Hematopoietic multipotent progenitor cell treated with erythropoietin and hydrocortisone succinate and interleukin-3 and kit ligand, for 17 days (in vitro differentiated cells): ENCODE measurements at places on chromosomes 2 and 18.

- DNase-seq: no peak
These were observed 90.7 kb upstream of the CTDP1 start for GRCh38 chr18:79588636-79589481.

GRCh38 chr18:68779169-68779568 is 18.7 kb upstream of the CCDC102B start:
- no peak for DNase-seq

DNA sequence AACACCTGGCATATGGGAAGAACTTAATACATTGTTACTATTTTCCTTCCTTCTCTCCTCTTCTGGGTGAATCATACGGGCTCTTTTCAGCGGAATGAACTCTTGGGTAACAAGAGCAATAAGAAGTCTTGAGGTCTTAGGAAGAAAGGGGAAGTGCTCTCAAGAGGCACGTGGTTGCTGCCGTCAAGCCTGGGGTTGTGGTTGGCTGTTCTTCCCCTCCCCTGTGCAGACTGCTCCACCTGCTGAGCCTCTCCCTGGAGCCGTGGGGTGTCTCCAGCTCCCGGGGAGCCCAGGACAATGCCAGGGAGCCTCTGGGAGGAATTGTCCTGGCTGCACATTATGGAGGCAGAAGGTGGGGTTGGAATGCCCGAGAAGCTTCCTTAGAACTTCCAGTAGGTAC is 19.4 kb downstream of the TOGARAM2 start:
- DNase-seq: no peak

DNA sequence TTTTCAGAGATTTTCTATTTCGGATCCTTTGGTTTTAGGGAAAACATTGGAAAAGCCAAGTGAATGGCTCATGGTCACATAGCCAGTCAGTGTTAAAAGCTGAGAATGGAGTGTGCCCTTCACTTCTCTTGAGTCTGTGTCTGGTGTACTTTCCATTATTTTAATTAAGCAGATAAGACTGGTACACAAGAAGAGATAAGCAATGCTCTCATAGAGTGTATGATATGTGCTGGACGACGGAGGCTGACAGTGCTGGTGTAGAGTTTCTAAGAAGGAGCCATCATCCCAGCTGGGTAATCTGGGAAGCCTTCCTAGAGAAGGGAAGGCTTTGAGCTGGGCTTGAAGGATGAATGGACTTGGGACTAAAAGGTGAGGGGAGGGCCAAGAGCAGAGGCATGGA is 93.3 kb downstream of the SPTBN1 start:
- no peak for DNase-seq

DNA sequence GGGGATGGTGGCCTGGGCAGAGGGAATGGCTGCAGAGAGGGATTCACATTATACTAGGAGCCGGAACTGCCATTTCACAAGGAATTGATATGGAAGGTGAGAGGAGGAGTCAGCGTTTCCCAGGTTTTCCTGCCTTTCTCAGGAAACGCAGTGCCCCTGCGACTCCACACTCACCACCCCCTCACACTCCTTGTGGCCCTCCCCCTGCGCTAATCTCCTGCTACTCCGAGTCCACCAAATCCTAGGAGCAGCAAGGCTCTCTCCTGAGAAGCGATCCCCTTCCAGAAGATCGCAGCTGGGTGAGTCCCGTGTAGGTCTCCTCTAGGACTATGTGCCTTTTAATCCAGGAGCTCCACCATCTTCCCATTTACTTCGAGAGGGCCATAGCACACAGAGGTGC is 140.6 kb downstream of the VAPA start:
- no peak for DNase-seq

GRCh38 chr2:19711470-19712372 is 190.1 kb downstream of the TTC32 start:
- DNase-seq: no peak

DNA sequence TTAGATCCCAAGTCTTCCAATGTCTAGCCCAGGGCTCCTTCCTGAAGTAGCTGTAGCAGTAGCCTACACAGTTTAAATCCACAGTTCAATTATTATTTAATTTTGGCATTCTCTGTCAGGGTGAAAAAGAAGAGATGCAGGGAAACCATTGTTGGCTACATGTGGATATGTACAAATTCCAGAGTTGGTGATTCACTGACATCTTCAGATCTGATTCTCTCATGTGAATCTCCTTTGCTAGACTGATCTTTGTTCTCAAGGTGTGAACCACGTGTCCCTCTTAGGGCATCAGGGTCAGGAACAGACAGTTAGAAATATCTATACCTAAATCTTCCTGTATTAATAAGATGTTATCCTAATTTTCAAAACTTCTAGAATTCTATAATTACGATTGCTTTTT is 36.7 kb downstream of the ADCYAP1 start:
- DNase-seq: no peak

DNA sequence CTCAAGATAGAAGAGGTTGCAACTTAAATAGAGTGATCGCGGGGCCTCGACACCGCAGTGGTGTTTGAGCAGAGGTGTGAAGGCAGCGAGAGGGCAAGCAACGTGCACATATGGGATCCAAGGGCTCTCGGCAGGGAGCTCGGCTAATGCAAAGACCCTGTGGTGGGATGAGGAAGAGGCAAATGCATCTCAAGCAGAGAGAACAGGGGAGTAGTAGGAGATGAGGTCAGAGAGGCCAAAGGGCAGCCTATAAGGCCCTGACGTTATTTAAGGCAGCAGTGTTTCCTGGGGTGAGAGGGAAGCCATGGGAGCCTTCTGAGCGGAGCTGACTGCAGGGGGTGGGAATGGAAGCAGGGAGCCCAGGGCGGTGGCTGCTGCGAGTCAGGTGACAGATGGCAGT is 74.5 kb downstream of the MRPS9 start:
- no peak for DNase-seq

- DNase-seq: no peak
These were observed 466.0 kb upstream of the TNP1 start for GRCh38 chr2:217325816-217326215.

GRCh38 chr2:28736034-28736433 is 15.6 kb upstream of the PPP1CB start:
- DNase-seq: no peak

DNA sequence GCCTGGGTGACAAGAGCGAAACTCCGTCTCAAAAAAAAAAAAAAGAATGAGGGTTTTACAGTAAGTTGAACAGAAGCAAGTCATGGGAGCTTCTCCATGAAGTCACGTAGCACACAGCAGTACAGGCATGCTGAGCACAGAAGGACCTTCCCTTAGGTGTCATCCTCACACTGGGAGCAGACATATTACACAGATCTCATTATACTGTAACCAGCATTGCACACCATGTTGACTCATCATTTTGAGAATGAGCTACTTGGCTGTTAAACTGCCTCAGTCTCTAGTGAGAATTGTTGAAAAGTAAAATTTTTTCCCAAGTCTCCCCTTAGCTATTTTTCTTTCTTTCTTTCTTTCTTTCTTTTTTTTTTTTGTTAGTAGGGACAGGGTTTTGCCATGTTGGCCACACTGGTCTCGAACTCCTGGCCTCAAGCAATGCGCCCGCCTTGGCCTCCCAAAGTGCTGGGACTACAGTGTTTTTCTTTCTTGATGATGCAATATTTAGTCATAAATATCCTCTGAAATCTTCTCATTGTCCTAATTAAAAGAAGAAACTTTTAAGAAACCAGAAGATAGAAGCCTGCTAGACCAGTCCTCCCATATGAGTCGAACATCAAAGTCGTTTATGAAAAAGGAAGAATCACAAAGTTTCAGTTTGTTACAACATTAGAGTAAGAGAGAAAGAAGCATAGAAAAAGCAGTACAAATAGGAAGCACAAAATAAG is 37.9 kb upstream of the PPP1CB start:
- no peak for DNase-seq

GRCh38 chr18:42025974-42026625 is 71.1 kb downstream of the PIK3C3 start:
- no peak for DNase-seq

DNA sequence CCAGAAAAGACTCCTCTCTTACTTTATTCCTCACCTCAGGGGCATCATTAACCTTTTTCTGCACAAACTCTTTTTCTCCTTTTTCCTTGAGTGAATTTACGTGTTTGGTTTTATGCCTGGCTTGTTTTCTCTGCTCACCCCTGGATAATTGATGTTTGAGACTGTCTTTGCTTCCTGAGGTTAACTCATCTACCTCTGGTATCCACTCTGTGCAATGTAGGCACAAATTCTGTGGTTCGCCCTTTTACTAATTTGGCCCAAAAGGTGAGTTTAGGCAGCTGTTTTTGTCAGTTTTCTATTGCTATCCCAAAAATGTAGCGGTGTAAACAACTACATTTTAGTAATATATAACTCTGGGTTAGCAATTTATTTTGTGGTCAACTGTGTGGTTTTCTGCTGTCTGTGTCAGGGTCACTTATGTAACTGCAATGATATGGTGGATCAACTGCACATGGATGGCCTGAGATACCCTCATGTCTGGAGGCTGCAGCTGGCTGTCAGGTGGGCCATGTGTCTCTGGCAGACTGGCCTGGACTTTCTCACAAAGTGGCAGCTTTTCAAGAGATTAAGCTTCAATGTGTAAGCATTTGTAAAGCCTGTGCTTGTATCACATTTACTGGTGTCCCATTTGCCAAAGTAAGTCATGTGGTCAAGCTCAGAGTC is 329.7 kb downstream of the FSIP2 start:
- no peak for DNase-seq

GRCh38 chr2:202932425-202933138 is 20.5 kb downstream of the CARF start:
- no peak for DNase-seq

DNA sequence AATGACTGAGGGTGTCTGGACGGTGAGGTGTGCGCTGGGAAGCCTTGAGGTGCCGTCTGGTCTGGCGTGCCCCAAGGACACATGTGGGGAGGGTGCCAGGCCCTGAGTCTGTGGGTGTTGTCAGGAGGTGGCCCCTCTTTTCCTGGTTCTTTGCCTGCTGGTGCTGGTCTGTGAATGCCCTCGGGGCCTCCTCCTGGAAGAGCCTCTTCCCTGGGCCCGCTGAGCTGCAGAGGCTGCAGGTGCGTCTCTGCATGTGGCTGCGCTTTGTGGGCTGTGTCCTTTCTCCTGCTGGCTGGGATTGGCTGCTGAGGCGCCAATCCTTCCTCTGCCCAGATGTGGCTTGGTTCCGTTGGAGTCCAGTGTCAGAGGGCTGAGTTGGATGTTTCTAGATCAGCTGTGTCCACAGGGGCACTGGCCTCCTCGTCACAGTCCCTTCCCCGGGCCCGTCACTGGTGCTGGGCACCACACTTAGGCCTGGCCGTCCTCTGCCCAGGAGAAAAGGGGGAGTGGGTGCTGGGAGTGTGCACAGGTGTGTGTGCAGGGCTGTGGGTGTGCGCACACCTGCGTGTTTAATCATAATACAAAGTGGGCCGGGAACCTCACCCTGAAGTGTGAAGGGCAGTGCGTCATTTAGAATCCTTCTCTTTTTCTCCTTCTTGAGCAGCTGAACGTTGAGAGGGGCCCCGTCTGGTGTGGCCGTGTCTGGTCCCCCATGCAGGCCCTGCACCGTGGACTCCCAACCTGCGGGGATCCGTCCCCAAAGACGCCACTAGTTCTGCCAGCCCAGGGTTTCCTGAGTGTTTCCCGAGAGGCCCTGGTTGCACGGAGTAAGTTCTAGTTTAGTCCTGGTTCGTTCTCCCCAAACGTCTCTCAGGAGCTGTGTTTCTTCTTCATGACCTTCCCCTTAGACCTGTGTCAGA is 35.5 kb downstream of the RTP5 start:
- no peak for DNase-seq

- no peak for DNase-seq
These were observed 3.4 kb upstream of the PRKCE start for GRCh38 chr2:45647986-45648520.

DNA sequence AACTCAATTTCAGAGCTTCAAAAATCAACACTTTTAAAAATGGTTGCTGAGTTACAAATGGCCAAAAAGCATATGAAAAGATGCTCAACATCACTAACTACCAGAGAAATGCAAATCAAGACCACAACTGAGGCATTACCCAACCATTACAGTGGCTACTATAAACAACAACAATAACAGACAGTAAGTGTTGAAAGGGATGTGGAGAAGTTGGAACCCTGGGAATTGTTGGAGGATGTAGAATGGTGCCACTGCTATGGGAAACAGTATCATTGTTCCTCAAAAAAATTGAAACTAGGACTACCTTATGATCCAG is 173.3 kb upstream of the SPRED2 start:
- DNase-seq: no peak

- no peak for DNase-seq
These were observed 29.1 kb downstream of the HPCAL1 start for GRCh38 chr2:10331702-10332401.

- no peak for DNase-seq
These were observed 135.0 kb downstream of the EPHA4 start for GRCh38 chr2:221437056-221437455.

DNA sequence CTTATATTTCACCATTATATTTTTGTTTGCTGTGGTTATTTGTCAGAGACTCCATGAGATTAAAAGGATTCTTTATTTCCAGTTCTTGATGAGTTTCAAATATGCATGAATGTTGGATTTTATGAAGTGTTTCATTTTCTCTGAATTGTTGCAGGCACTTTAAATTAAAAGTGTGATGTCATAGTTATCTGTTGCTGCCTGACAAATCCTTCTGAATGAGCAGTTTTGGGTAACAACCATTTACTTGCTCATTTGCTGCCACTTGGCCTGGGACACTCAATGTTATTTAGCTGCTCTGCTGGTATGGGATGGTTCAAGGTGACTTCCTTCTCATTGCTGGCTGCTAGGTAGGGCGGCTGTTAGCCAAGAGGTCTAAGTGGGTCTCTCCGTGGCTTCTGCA is 173.5 kb downstream of the LPIN1 start:
- DNase-seq: no peak

- DNase-seq: no peak
These were observed 36.2 kb downstream of the LCT start for GRCh38 chr2:135800513-135801460.

- no peak for DNase-seq
These were observed 213.4 kb downstream of the STK39 start for GRCh38 chr2:168033966-168034365.

DNA sequence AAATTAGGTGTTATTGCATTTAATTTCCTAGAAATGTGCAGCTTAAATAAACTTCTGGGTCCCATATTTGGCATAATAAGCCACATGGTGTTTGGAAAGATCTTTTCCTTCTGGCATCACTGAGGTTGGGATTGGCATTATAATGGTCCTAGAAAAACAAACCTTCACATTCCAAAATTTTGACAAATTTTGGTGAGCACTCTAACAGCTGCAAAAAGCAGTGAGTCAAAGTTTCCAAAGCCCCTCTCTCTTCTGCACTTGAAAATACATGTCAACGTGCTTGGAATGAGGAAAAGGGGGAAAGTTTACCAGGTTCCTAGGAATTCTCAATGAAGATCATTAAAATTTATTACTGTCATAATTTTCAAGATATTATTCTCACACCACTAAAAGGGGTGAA is 77.8 kb upstream of the STK17B start:
- DNase-seq: no peak

- DNase-seq: no peak
These were observed 36.4 kb downstream of the PXDN start for GRCh38 chr2:1707771-1708418.
